NCI-H345 (cell line): ENCODE measurements at places on chromosomes 5 and 9.

DNA sequence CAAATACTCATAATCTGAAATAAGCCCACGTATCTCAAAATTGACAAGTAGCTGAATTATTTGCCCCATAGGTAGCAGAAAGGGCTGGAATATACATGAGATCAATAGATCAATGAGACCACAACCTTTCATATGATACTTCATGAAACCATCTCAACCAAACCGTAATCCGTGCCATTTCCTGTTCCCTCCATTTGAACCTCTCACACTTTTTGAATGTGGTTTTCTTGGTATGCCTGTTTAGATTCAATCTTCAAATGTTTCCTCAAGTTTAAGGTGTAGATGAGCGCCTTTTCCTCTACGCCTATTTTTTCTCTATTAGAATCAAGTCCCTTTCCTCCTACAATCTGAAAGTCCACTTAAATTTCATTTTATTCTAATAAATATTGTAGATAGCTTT is 805.5 kb downstream of the EFNA5 start:
- DNase-seq: no peak

DNA sequence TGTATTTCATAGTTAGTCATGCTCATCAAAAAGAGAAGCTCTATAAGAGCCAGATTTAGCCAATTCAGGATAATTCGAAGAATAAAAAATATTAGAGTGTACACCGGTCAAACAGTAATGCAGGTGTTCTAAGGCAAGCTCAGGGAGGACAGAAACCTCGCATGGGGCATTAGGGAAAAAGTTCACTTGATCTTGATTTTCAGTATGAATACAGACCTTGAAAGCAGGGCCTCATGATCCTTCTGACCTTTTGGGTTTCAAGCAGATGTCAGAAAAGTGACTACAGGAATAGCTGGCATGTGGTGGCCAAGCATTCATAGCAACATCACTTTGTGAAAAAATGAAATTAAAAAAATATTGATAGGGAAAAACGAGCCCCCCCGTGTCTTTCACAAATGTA is 394.9 kb downstream of the KIF4B start:
- no peak for DNase-seq

- peak; percentile 41 for DNase-seq
These were observed at the start of gene CXCL14 for GRCh38 chr5:135578685-135579341. Gene CXCL14, minus strand, starts transcription at chr5:135578991. Its CDS starts 213 bp downstream, at chr5:135578778.

DNA sequence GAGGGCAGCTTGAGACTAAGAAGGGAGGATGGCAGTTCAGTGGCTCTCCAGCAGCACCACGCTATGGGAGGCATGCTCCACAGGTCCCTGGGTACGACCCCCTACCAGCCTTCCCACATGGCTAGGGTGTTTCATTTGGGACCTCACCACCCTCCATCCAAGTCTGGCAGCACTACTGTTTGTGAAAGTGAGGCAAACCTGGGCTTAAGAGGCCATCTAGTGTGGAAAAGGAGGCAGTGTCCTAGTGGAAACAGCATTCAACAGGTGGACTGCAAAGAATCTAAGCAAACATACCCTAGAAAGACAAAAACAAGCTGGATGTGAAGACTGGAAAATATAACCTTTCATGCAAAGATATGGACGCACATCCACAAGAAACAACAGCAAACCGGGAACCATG is 4.8 kb upstream of the C5orf47 start:
- DNase-seq: no peak

DNA sequence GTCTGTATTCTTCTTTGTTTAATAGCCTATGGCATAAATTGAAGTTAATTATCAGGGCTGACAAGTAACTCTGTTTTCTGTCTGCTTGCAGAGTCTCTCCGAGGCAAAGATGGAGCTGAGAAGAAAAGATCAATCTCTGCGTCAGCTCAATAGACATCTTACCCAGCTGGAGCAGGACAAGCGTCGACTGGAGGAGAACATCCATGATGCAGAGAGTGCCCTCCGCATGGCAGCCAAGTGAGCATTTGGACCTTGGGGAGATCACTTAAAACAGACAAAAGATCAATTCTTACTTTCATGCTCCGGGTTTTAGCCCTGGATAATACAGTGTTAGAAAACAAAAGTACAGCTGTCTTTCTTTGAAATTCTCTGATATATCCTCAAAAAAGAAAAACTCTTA is 293.8 kb downstream of the CCDC171 start:
- DNase-seq: no peak

- no peak for DNase-seq
These were observed 24.7 kb downstream of the MLANA start for GRCh38 chr9:5915438-5915837.

DNA sequence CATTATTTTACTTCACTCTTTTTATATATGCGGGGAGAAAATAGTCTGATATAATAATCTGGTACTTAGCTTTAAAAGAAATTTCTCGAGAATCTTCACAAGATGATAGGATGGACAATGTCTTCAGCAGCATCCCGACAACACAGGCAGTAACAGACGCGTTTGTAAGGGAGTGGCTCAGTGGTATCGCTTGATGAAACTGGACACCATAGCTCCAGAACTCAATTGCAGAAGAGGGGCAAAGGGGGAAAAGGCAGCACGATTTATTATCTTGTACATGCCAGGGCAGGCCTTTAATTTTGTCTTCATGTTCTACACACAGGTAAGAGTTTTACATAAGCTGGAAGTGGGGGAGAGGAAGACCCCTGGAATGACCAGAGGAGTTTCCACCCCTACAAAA is 15.7 kb downstream of the IL4 start:
- no peak for DNase-seq

GRCh38 chr5:157388111-157388710 is 71.8 kb upstream of the NIPAL4 start:
- no peak for DNase-seq

- DNase-seq: no peak
These were observed 816.0 kb upstream of the CDH9 start for GRCh38 chr5:27854243-27854852.

DNA sequence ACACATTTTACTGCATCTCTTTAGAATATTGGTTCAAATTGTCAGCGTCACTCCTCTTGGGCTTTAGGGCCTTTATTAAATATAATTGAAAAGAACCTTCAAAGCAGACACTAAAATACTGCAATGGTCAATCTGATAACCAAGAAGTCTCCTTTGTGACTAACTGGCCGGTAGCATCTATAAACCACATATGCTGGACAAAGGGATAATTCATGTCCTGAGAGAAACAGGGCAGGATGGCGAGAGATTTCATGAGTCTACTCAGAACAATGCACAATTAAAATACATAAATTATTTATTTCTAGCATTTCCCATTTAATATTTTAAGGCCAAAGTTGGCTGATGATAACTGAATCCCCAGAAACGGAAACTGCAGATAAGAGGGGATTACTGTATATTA is 1083.4 kb upstream of the CDH18 start:
- no peak for DNase-seq

- DNase-seq: no peak
These were observed 321.6 kb downstream of the EDIL3 start for GRCh38 chr5:84063041-84063440.
